Stimulated activated CD4-positive, alpha-beta T cell treated with anti-CD3 and anti-CD28 coated beads, TNF-alpha, amount 100 ng/mL, for 1 hour (primary cell): ENCODE measurements at places on chromosomes 5 and 9.

DNA sequence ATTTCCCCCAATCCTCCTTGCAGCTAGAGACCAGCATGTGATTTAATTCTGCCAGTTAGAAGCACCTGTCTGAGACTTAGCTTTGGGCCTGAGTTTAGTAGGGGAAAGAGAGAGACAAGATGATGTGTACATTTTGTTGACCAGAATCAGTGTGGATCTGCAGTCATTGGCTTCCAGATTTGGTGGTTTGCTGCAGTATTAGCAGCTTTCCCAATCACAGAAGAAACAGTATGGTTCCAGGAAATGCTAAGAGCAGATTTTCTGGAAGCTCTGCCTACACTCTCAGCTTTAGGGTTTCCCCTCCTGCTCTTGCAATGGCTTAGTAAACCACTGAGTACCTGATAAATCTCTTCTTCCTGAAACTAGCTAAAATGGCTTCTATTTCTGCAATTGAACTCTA lies 48.8 kb upstream of the FREM1 start:
- DNase-seq = no peak

GRCh38 chr9:114496011-114496410 lies 9.3 kb downstream of the WHRN start:
- DNase-seq = no peak

DNA sequence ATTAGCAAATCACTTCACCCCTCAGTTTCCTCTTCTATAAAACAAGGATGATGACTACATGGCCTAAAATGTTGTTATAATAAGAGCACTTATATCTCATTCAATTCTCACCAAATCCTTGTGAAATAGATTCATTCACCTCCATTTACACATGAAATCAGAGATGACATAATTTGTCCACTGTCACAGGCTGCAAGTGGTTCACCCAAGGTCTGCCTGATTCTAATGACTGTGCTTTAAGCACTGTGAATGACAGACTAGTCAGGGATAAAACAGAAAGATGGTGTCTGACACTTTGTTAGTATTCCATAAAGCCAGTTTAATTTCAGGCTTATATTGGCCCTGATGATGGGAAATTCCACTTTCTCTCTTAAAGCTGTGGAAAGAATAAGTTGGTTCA lies 209.5 kb downstream of the MAPKAP1 start:
- no peak for DNase-seq

DNA sequence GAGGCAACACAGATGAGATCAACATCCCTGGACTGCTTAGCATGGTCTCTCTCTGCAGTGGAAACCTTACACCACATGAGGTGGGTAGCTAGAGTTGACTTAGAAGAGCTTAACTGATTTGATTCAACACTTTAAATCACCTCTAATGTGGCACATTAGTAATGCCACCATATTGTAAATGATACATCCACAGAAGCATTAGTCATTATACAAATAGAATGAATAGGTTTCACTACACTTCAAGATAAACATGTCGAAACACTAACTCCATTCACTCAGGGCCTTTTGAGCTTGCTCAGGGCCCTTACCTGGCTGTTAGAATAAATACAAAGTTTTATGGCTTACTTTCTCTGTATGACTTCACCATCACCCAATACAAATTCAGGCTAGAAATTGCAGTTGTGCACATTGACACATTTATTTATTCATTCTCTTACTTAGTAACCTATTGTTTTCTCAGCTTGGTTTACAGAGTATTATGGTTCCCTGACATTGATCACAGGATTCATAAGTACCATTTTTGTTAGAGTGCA lies 9.3 kb upstream of the SMAD5 start:
- no peak for DNase-seq
